ENCODE measurements at places on chromosomes 16 and 17. TPM values are rescaled to one million over a fixed set of nuclear protein-coding genes. Genes with fewer than 3 reads are reported as not detected.

- no peak for DNase-seq
These were observed 162.7 kb upstream of the ZNF267 start for GRCh38 chr16:31710880-31711279.

The METTL23 gene
- total RNA-seq, result 28.2 TPM

DNA sequence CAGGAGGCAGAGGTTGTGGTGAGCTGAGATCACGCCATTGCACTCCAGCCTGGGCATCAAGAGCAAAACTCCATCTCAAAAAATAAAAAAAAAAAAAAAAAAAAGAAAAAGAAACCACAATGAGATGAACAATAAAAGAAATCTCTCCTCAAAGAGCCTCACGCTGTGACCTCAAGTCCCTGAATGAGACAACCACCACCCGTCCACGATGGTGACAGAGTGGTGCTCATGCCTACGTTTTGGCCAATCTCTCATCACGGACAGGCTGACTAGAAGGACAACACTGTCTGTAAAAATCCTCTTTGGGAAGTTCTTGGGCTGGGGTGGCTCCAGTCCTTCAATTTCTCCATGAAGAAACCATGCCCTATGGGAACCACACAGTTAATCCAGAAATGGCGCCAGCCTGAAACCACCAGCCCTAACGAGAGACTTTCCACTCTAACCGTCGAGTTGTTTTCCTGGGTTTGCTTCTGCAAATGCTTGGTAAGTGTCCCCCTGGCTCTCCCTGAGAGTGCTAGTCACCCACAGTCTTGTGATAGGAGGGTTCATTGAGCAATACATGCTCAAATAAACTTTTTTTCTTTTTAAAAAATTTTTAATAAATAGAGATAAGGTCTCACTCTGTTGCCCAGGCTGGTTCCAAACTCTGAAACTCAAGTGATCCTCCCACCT lies 15.0 kb upstream of the PRSS27 start:
- DNase-seq, result no peak

The KLHL11 gene
- 20.5 TPM for total RNA-seq

- no peak for DNase-seq
These were observed 7.9 kb downstream of the P2RX5 start for GRCh38 chr17:3688027-3688553.

DNA sequence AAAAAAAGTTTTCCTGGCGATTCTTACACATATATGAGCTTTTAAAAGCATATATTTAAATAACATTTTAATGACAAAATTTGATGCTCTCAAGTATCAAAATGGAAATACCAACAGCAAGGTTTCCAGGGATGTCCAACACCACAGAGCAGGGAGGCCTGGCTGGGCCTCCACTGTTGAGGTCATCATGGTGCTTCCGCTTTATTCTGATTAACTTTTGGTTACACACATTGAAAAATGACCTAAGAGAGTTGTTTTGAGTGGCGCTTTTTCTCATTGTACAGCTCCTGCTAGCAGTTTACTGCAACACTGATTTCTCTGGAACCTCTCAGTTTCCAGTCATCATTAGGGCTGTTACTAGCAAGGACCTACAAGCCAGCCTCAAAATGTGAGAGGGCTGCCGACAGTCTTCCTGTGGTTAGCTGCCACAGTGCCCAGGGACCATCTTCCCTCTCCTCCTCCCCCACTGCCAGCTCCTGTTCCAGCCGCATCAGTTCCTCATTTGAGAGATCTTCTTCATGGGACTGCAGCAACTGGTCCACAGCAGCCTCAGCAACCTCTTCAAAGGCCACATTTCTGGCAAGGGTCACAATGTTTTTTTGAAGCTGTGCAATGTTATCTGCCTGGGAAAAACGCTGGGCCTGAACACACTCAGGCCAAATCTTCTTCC lies 21.3 kb downstream of the DEF8 start:
- DNase-seq, result no peak

GRCh38 chr16:90031931-90032673 lies 12.8 kb upstream of the DBNDD1 start:
- no peak for DNase-seq

- DNase-seq, result no peak
These were observed 17.3 kb upstream of the SPN start for GRCh38 chr16:29645694-29646187.

DNA sequence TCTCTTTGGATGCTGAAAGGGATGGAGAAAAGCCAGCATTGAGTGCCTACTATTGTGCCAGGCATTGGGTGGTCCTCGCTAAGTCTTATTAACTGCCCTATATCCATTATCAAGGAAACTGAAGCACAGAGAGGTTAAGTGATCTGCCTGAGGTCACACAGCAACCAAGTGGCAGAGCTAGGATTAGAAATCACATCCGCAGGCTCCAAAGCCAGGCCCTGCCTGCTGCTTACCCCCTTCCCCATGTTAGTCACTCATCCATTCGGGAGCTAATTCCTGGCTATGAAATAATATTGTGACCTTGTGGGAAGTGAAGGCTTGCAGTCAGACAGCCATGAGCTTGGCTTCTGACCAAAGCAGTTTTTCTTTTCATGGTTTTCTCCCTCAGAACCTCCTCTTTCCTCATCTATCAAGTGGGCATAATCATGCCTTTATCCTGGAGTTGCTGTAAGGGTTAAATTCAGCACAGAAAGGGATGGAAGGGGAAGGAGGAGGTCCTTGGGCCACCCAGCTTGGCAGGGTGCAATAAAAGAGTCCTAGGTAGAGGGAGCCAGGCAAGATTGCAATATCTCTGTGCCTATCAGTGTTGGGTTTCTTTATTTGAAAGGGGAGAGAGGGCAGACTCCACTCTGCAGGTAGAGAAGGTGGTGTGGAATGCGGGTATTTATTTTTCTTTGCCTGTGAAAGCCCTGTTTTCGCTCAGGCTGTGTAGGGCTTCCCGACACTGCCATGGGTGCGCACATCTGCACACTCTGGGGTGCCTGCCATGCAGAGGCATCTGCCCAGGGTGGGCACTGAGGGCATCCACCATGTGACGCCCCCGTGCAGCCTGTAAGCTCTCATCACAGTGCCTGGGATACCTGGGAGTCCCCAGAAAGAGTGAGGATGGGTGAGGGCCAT lies 11.3 kb downstream of the RAI1 start:
- no peak for DNase-seq

The CTRB1 gene
- not detected for total RNA-seq

GRCh38 chr17:76952402-76952801 lies 84.2 kb downstream of the MGAT5B start:
- DNase-seq, result no peak

All from type B pancreatic cell (in vitro differentiated cells).